ENCODE measurements at places on chromosomes 1 and 21. TPM values are rescaled to one million over a fixed set of nuclear protein-coding genes. Genes with fewer than 3 reads are reported as not detected.

GRCh38 chr21:31957631-31958030, 84.8 kb downstream of the HUNK start:
- peaks cover 11% of the 10 kb centered on the region for H3K36me3 ChIP-seq
- H3K27me3 ChIP-seq, result no peaks in the 10 kb centered on the region
- DNase-seq, result no peak

- H3K27ac ChIP-seq, result no peak overlapping the region
- peaks cover 6% of the 10 kb centered on the region for H3K36me3 ChIP-seq
- H3K27me3 ChIP-seq, result no peaks in the 10 kb centered on the region
- peak; percentile 26 for DNase-seq
- H3K4me1 ChIP-seq, result peaks cover 12% of the 10 kb centered on the region
These were observed 139.0 kb upstream of the TMEM51 start for GRCh38 chr1:15014516-15014915.

DNA sequence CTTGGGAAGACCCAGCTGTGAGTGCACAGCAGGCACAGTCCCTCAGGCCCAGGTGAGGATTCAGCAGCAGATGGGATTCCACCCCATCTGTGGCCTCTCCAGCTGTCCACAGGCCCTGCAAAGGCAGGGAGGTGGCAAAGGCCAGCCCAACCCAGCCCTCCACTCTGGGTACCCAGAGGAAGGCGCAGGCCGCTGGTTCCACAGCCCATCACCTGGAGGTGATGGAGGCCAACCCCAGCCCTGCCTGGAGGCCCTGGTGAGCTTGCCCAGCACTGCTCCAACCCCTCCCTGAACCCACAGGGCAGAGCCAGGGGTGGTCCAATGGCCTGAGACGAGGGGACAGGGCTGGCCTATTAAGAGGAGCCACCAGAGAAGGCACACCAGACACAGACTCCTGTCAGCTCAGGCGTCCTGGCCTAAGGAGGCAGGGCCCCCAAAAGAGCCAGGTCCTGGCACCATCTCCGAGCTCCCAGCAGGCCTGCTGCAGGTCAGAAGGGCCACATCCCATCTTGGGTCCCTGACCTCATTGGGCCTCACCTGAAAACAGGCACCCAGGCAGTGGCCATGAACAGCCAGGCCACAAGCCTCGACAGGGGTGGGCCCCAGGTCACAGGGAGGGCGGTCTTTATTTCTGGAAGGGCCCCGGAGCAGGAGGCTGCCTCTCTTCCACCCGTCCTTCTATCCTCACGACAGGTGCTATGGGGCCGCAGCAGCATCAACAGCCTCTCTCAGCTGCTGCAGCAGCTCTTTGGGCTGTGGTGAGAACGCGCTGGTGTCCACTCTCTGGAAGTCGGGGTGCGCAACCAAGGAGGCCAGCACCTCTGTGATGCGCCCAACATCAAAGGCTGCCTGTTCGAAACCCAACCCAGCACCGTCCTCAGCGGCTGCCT, 3.2 kb downstream of the JMJD4 start:
- peaks cover 36% of the 10 kb centered on the region for H3K36me3 ChIP-seq
- H3K4me1 ChIP-seq, result peaks cover 60% of the 10 kb centered on the region
- no peak for DNase-seq
- H3K27me3 ChIP-seq, result no peaks in the 10 kb centered on the region
- no peak overlapping the region for H3K27ac ChIP-seq

GRCh38 chr1:167650269-167651160, 20.5 kb downstream of the RCSD1 start:
- DNase-seq, result no peak
- peaks cover 9% of the 10 kb centered on the region for H3K4me1 ChIP-seq
- H3K4me3 ChIP-seq, result no peak overlapping the region
- peak overlapping the region; percentile 26 for H3K27ac ChIP-seq
- H3K36me3 ChIP-seq, result no peaks in the 10 kb centered on the region

PCNX2 gene
- total RNA-seq, result 28.3 TPM

NBPF10 gene
- 2.4 TPM for total RNA-seq

GRCh38 chr1:234670967-234671626, 61.1 kb upstream of the IRF2BP2 start:
- no peaks in the 10 kb centered on the region for H3K27me3 ChIP-seq
- H3K4me3 ChIP-seq, result no peak overlapping the region
- no peak for DNase-seq
- H3K36me3 ChIP-seq, result no peaks in the 10 kb centered on the region

- no peaks in the 10 kb centered on the region for H3K36me3 ChIP-seq
- no peaks in the 10 kb centered on the region for H3K27me3 ChIP-seq
- H3K27ac ChIP-seq, result no peak overlapping the region
- H3K4me1 ChIP-seq, result no peaks in the 10 kb centered on the region
- H3K4me3 ChIP-seq, result no peak overlapping the region
These were observed 8.4 kb upstream of the COL18A1 start for GRCh38 chr21:45396620-45396995.

DNA sequence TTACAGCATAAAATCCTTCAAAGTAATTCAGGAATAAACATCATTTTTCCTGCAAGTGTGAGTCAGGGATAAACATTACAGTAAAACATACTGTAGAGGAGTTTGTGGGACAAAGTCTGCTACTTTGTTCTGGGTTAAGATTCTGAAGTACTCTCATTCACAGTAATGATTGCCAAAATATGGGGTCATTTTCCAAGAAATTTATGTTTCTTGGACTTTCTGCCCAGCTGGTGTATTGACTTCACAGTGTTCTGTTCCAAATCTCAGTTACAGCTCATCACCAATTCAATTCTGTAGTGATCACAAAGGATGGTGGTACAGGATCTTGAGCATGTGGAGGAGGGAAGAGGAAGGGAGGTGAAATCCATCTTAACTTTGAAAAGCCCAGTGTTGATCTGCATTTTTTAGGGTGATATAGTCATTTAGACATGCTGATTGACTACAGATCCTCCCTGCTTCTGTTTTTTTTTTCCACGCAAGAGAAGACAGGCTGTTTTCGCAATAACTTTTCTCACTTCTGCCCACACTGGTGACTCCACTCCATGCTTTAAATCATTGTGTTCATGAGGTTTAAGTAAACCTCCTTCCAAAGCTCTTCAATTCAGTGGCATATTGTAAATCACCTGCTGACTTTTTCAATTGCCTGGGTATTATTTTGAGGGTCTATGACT, 60.4 kb upstream of the C1orf53 start:
- no peaks in the 10 kb centered on the region for H3K27me3 ChIP-seq
- no peak overlapping the region for H3K27ac ChIP-seq
- no peaks in the 10 kb centered on the region for H3K4me1 ChIP-seq
- H3K36me3 ChIP-seq, result no peaks in the 10 kb centered on the region

GRCh38 chr21:41817228-41817627, 50.4 kb upstream of the RIPK4 start:
- H3K4me3 ChIP-seq, result no peak overlapping the region
- no peak overlapping the region for H3K27ac ChIP-seq
- H3K4me1 ChIP-seq, result peaks cover 6% of the 10 kb centered on the region
- DNase-seq, result peak; percentile 59

GRCh38 chr1:245566134-245566533, 411.3 kb downstream of the KIF26B start:
- no peak overlapping the region for H3K27ac ChIP-seq
- peaks cover 8% of the 10 kb centered on the region for H3K4me1 ChIP-seq
- H3K36me3 ChIP-seq, result no peaks in the 10 kb centered on the region
- no peaks in the 10 kb centered on the region for H3K27me3 ChIP-seq
- no peak for DNase-seq
- H3K4me3 ChIP-seq, result no peak overlapping the region

MPL gene
- 0.30 TPM for total RNA-seq

LRRC71 gene
- 0.30 TPM for total RNA-seq

DNA sequence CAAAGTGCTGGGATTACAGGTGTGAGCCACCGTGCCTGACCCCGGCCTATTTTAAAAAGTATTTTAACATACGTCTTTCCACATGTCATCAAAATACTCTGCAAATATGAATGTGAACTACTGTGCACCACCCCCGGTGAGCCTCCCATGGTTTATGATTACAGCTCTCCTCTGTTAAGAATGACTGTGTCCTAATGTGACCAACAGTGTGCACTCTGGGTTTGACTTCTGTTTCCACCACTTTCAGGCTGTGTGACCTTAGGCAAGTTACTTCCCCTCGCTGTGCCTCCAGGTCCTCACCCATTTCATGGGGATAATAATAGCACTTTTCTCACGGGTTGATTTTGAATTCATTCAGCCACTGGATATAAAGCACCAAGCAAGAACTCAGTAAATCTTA, 14.7 kb downstream of the AMPD2 start:
- no peak overlapping the region for H3K4me3 ChIP-seq
- no peaks in the 10 kb centered on the region for H3K27me3 ChIP-seq
- H3K36me3 ChIP-seq, result peaks cover 43% of the 10 kb centered on the region
- H3K27ac ChIP-seq, result no peak overlapping the region
- H3K4me1 ChIP-seq, result peaks cover 23% of the 10 kb centered on the region

- no peaks in the 10 kb centered on the region for H3K27me3 ChIP-seq
- H3K36me3 ChIP-seq, result peaks cover 3% of the 10 kb centered on the region
- no peak overlapping the region for H3K27ac ChIP-seq
- DNase-seq, result no peak
These were observed 33.5 kb downstream of the USP24 start for GRCh38 chr1:55181666-55182065.

KCNK2 gene
- 184 TPM for total RNA-seq

DNA sequence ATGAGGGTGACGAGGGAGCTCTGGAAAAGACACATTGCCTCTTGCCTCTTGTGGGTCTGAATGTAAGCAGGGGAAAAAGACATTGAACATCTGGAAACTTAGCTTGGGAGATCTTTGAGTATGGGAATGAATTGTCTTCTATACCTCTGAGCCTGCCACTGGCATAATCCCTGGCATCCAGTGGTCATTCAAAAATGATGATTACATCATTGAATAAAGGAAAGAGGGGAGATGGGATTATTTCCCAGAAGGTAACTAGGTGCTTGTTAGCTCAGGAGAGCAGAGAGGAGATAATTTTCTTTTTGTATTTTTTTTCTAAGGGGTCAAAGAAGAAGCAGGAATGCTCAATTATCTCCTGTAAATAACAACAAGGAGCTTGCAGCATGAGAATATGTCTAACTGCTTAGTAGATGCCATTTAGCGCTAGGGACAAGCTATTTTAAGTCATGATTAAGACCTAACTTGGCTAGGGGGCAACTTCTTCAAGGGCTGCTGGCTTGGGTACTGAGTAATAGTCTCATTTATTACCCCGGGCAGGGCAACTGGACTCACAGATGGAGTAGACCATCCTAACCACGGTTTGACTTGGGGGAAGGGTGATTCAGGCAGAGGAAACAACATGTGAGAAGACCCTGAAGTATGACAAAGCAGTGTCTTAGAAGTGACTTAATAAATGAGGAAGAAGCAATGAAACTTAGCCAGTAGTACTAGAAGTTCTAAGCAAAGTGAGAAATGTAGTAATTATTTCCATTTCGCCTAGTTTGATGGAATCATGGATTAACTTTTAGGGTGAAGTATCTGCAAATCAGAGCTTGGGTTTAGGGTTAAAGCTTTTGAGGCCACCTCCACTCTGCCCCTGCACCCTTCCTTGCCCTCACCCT, 11.0 kb upstream of the XCL2 start:
- H3K27me3 ChIP-seq, result no peaks in the 10 kb centered on the region
- no peak overlapping the region for H3K27ac ChIP-seq
- H3K4me1 ChIP-seq, result no peaks in the 10 kb centered on the region
- DNase-seq, result no peak
- H3K4me3 ChIP-seq, result no peak overlapping the region
- no peaks in the 10 kb centered on the region for H3K36me3 ChIP-seq

- DNase-seq, result no peak
These were observed 5.7 kb downstream of the QSOX1 start for GRCh38 chr1:180160357-180160756.

FCAMR gene
- not detected for total RNA-seq

- H3K4me3 ChIP-seq, result no peak overlapping the region
- peak; percentile 93 for DNase-seq
- H3K36me3 ChIP-seq, result no peaks in the 10 kb centered on the region
These were observed 262.6 kb upstream of the SGIP1 start for GRCh38 chr1:66271216-66271903.

RPE65 gene
- total RNA-seq, result 4.0 TPM

SPRR1B gene
- not detected for total RNA-seq

RIPPLY3 gene
- total RNA-seq, result 0.39 TPM

- no peaks in the 10 kb centered on the region for H3K36me3 ChIP-seq
- H3K4me3 ChIP-seq, result no peak overlapping the region
- no peak overlapping the region for H3K27ac ChIP-seq
- no peaks in the 10 kb centered on the region for H3K4me1 ChIP-seq
These were observed 455.3 kb downstream of the KCNT2 start for GRCh38 chr1:196152975-196153374.

GRCh38 chr1:17101261-17101660, 18.0 kb downstream of the PADI2 start:
- H3K36me3 ChIP-seq, result peaks cover 9% of the 10 kb centered on the region
- no peaks in the 10 kb centered on the region for H3K27me3 ChIP-seq
- H3K4me1 ChIP-seq, result peaks cover 30% of the 10 kb centered on the region
- H3K27ac ChIP-seq, result no peak overlapping the region
- DNase-seq, result no peak
- H3K4me3 ChIP-seq, result no peak overlapping the region

KAZN gene
- 22.9 TPM for total RNA-seq

- H3K36me3 ChIP-seq, result peaks cover 13% of the 10 kb centered on the region
- no peak overlapping the region for H3K4me3 ChIP-seq
- H3K4me1 ChIP-seq, result peaks cover 31% of the 10 kb centered on the region
- H3K27ac ChIP-seq, result no peak overlapping the region
- DNase-seq, result no peak
- H3K27me3 ChIP-seq, result no peaks in the 10 kb centered on the region
These were observed 53.5 kb downstream of the NFASC start for GRCh38 chr1:204924013-204924759.

GRCh38 chr1:151458802-151459330, 428 bp downstream of the POGZ start:
- DNase-seq, result peak; percentile 60
- no peaks in the 10 kb centered on the region for H3K27me3 ChIP-seq
- peak overlapping the region; percentile 88 for H3K27ac ChIP-seq
- peak overlapping the region; percentile 60 for H3K4me3 ChIP-seq

DNA sequence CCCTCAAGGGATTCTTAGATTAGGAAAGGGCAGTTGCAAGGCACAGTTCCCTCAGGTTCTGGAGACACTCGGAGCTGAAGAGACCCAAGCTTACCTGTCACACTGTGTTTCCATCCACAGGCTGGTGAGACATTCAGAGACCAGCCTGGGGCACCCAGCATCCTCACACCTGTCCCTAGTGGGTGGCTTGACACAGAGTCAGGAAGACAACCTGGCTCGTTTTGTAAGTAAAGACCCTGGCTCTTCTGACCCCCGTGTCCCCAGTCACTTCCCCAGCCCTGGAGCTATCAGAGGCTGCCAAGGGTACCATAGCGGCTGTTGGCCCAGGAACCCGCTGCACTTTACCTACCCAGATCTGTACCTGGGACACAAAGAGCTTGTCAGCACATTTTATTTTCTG, 409.8 kb downstream of the MATN1 start:
- H3K4me3 ChIP-seq, result no peak overlapping the region
- no peak for DNase-seq
- H3K27me3 ChIP-seq, result no peaks in the 10 kb centered on the region
- H3K27ac ChIP-seq, result no peak overlapping the region
- H3K4me1 ChIP-seq, result peaks cover 5% of the 10 kb centered on the region
- H3K36me3 ChIP-seq, result no peaks in the 10 kb centered on the region

PRRC2C gene
- total RNA-seq, result 64.5 TPM

FAM72D gene
- 0.94 TPM for total RNA-seq

DNA sequence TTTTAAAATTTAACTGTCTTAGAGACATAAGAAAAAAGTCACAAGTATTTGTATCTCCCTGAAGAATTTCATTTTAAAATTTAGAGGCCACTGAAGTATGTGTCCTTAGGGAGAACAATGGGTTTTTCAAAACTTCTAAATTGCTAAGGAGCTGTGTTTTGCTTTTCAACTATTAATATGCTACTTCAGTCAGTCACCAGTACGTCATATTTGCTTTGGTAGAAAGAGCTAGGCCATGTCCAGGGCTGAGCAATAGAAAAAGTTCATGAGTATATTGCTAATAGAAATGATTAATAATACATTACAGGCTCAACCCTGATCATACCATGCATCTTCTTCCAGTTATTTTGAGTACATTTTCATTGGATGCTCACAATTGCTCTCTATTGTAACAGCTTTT, 1.7 kb upstream of the SGIP1 start:
- H3K27me3 ChIP-seq, result no peaks in the 10 kb centered on the region
- no peak overlapping the region for H3K4me3 ChIP-seq
- no peaks in the 10 kb centered on the region for H3K36me3 ChIP-seq
- DNase-seq, result no peak
